ENCODE measurements at places on chromosomes 16 and 17.
A peak's percentile ranks its signal among the peaks of the same experiment; 100 is the strongest.

DNA sequence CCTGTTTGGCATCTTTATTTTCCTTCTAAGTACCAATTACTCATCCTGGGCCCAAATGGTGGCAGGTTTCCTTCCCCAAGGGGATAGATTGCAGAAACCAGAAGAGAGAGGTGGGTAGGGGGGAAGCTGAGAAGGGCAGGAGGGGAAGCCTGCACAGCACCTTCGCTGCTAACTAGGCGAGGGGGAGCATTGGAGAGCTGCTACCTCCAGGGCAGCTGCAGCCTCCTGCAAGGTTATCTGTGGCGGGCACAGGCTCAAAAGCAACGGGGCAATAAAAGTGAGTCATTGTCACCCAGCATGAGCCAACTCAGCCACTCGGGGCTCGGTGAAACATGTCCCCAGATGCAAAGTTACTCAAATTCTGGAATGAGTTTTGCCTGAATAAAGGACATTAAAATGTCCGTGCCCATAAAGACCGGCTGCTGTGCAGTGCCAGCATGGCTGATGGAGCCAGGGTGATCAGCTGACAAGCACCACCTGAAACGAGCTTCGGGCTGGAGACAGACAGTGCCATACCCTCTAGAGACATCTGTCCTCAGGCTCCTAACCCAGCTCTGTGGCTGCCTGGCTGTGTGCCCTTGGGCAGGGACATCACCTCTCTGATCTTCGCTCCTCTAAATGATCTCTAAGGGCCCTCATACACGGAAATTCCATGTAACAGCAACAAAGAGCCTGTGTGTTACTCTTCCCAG is 68.1 kb upstream of the GRIN2A start:
- no peak for DNase-seq

GRCh38 chr17:80380555-80381002 is 34.4 kb upstream of the ENDOV start:
- no peak for DNase-seq

- no peak for DNase-seq
These were observed 281.0 kb downstream of the FTO start for GRCh38 chr16:53984936-53985335.

DNA sequence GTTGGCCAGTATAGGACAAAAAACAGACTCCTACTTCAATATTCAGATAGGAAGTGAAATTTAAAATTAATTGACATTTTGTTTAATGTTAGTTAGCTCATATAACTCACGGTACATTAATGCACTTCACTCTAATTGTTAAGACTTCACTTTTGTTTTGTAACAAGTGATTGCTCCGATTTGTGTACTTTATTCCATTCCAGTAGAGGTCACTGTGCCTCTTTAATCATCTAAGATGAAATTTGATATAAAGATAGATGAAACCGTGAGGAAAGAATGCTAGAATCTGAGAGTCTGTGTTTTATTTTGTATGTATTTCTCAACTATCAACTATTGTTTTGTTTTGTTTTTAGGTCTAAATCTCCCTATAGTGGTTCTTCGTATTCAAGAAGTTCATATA is 29.0 kb downstream of the RBBP6 start:
- DNase-seq: no peak

- peak; percentile 50 for DNase-seq
These were observed 2.0 kb downstream of the ZNF319 start for GRCh38 chr16:57998486-57998885.

GRCh38 chr17:35117984-35118383 is 1.7 kb downstream of the RAD51D start:
- DNase-seq: peak; percentile 11

GRCh38 chr17:52885882-52886281 is 727.4 kb upstream of the CA10 start:
- DNase-seq: no peak

DNA sequence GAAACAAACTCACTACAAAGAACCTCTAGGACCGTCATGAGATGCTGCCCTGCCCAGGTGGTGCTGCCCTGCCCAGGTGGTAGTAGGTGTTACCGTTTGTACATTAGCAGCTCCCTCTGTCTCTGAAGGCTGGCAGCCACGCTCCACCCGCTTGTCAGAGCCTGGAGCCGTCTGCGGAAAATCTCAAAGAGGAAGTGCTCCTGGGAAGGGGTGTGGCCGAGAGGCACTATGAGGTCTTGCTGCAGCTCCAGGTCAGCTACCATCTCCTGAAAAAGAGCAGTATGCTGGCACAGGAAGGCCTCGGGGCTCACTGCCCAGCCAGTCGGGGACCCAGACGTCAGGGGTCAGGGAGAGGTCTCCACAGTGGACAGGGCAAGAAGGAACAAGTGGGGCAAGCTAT is 28.3 kb downstream of the ZNF276 start:
- no peak for DNase-seq

GRCh38 chr16:59047114-59047513 is 313.0 kb upstream of the GOT2 start:
- no peak for DNase-seq

DNA sequence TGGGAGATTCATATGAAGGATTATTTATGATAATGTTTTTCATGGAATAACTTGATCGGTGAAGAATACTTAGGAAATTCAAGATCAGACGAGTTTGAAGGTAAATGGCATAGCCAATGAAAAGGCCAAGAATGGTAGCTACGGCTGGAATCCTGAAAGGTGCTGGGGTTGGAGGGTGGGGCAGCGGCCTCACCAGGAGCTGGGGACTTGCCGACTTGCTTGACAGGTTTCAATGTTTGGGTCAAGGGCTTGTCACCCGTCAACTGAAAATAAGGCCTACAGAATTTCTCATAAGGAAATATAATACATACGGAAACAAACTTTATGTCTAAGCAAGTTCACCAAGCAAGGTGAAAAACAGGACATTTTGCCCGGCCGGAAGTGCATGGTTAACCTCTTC is 9.9 kb downstream of the CRYM start:
- no peak for DNase-seq

DNA sequence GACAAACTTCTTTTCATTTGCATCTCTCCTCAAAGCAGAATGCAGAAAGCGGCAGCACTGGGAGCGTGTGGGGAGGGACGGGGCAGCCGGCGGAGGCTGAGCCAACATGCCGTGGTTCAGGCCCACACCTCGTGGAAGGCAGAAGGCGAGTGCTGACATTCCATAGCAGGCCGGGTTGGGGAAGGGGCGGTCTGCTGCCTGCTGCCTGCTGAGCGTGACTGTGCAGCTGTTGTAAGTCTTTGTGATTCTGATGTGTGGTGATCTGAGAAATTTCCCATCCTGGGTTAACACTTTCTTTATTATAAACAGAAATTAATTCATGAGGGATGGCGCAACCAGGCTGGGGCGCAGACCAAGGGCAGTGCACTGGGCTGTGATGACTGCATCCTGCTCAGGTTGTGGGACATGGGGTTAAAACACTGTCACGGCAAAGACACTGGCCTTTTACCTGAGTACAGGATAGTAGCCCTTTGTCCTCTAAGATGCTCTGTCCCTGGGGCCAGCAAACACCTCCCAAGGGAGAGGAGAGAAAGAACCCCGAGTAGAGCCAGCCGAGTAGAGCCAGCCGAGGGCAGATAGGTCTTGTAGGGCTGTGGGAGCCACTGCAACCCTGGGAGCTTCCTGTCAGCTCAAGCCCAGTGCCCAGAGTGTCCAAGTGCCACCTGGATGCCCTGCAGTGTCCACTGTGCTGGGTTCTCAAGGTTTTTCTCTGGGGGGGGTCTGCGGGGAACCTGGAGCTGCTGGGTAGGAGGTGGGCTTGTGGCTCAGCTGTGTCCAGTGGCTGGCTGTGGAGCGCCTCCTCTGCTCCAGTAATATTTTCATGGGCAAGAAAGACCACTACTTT is 8.8 kb upstream of the DNASE1 start:
- DNase-seq: no peak

DNA sequence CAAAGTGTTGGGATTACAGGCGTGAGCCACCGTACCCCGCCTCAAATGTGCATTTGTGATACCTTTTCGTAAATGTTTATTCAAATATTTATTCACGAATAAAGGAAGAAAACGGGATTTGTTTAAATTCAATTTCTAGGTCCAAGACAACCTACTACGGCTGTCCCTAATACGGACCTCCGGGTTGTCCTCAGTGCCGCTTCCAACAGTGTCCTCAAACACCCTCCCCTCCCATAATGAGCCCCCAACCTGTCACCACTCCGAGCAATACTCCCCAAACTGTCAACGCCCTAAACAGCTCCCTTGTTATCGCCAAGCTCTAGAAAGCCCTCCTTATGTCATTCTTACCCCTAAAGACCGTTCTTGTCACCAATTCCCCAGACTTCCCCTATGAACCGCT is 539 bp upstream of the GABARAPL2 start:
- DNase-seq: no peak

- DNase-seq: no peak
These were observed 185.4 kb downstream of the ABCC12 start for GRCh38 chr16:47970291-47970931.

GRCh38 chr17:7836596-7837407 is 2.8 kb downstream of the KDM6B start:
- peak; percentile 85 for DNase-seq

GRCh38 chr17:45782889-45783592 is 1.1 kb upstream of the CRHR1 start:
- peak; percentile 26 for DNase-seq

All from CD4-positive, alpha-beta T cell treated with Interferon alpha-2 for 1 hour (primary cell).